ENCODE measurements at places on chromosomes 7 and 10.

DNA sequence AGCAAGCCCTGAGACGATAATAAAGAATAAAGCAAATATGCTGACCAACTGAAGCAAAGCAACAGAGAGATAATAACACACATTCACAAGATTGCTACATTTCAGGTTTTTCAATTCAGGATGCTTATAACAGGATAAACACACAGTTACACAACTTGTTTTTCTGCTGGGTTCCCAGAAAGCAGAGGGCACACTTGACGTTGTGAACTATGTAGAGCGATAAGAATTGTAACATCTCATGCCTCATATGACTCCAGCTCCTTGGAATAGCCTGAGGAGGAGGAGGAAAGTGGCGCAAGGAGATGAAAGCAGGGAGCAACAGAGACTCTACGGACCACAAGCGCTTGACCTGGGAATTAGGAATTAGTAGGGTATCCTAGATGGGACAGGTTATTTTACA is 201.7 kb downstream of the SKAP2 start:
- no peak for DNase-seq

DNA sequence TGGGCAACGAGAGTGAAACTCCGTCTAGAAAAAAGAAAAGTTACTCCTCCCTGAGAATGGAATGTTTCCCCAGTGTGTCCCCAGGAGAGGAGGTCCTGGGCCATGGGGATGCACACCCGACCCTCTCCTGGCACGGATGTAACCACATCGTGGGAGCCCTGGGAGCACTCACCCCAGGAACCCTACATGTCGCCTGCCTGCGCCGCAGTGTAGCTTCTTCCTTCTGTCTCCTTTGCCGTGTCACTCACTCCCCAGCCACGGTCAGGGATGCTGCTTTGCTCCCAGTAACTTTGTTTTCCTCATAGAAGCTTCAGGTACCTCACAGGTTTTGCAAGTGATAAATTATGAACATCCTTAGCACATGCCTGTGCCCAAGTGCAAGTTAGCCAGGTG is 82.0 kb downstream of the EZH2 start:
- no peak for DNase-seq

DNA sequence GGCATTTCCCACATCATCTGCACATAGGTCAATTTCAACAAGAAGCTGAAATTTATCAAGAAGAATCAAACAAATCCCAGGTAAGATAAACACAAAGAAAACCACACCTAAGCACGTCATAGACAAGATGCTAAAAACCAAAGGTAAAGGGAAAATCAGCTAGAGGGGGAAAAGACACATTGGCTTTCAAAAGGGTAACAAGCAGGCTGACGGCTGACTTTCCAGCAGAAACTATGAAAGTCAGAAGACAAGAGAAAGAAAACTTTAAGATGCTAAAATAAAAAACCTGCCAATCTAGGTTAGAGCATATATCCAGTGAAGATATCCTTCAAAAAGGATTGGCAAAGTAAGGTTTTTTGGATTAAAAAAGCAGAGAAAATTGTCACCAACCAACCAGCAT is 59.9 kb upstream of the RHEB start:
- no peak for DNase-seq

GRCh38 chr10:103295374-103296015 is 18.6 kb downstream of the INA start:
- DNase-seq = no peak

DNA sequence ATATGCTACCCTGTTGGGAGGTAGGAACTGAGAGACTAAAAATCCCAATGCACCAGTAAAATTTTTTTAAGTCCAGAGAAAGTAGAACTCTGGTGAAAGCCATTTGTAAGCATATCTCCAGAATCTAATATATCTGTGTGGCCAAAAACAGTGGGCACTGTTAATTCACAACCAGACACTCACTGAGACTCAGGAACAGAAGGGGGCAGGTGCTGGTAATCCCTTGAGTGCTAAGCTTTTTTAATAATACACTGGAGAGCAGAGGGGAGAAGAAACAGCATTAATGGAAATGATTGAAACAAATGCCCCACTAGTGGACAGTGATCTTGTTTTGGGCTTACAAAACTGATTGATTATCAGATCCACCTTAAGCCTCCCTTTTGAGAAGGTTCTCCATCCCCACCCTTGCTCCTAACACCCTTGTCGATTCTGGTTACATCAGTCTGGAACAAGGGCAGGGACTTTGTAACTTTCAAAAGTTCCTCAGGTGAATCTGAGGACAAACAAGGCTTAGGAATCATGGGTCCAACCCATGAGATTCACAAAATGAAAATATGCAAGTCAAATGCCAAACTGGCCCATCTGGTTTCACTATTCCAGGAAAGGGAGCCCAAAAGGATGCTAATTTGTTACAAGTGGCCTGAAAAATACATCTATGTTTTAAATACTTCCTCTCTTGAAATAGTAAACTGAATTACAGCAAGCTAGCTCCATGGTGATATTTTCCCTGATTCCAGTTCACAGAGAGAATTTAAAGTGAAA is 29.7 kb downstream of the PLXNA4 start:
- DNase-seq = no peak

DNA sequence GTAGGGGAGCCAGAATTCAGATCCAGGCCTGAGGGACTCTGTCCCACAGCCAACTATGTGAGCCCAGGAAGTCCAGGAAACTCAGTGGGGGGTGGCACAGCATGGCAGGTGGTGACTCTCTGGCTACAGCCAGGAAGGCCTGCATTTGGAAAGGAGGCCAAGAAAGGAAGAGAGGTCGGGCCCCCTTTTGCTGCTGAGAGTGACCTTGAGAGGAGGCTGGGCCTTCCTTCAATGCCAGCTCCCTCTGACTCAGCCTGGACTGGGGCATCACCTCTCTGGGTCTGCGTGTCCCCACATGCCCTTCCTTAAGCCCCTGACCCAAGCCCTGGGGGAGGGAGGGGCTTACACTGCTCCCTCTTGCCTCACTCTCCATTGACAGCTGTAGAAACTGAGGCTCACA is 6.4 kb upstream of the MYL10 start:
- no peak for DNase-seq

GRCh38 chr10:94443047-94443446 is 40.7 kb downstream of the TBC1D12 start:
- no peak for DNase-seq

DNA sequence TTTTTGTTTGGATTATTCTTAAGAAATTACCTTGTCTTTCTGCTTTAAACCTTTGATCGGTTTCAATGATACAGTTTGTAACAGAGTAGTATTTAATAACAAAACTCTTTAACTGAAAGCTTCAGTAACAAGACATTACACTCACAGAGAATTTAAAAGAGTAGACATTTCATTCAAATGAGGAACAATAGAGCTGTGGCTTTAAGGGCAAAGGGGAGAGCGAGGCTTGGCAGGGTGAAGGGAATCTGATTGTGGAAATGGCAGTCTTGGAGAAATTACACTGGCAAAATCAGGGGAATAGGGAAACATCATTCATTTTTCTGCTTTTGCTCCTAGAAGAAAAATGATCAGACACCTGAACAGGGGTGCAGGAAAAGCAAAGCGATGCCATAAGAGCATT is 5.1 kb upstream of the HIPK2 start:
- no peak for DNase-seq

DNA sequence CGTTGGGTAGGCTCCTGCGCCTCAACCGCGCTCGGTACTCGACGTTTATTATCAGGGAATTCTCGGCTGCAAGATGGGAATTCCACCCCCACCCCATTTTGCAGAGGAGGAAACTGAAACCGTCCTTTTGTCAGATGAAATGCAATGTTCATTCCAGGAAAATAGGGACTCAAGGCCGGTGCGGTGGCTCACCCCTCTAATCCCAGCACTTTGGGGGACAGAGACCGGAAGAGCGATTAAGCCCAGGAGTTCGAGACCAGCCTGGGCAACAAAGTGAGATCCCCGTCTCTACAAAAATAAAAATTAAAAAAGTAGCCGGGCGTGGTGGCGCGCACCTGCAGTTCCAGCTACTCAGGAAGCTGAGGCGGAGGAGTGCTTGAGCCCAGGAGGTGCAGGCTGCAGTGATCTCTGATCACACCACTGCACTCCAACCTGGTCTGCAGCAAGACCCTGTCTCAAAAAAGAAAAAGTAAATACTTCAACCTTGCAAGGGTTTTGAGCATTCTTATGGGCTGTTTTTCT is 720 bp upstream of the RFC2 start:
- DNase-seq = no peak

DNA sequence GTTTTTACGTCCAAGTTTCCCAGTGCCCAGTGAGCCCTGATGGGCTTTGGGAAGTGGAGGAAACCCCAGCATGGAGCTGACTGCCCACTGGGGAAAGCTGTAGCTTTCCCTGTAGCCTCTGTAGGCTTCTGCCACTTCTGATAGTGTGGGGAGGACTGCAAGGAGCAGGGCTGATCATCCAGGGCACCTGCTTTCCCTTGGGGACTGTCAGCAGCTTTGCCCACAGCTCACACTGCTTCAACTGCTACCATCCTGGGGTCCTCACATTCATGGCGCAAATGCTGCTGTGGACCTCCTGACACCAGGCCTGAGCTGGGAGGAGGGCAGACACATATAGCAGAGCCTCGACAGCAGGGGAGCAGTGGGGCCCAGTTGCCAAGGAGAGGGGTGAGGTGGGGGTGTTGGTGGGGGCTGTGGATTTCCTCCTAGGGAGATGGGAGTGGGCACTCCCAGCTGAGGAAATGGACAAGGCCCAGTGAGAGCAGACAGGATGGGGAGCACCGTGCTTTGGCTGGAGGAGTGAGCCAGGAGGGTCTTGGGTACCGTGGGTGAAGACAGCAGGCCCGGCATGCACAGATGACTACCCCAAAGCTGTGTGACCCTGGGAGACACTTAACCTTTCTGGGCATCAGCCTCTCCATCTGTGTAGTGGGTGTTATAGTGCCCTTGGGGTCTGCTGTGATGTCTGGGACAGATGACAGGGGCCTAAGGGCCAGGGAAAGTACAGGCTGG is 16.2 kb downstream of the RAMP3 start:
- no peak for DNase-seq

GRCh38 chr7:3215624-3216585 is 85.1 kb upstream of the SDK1 start:
- no peak for DNase-seq

DNA sequence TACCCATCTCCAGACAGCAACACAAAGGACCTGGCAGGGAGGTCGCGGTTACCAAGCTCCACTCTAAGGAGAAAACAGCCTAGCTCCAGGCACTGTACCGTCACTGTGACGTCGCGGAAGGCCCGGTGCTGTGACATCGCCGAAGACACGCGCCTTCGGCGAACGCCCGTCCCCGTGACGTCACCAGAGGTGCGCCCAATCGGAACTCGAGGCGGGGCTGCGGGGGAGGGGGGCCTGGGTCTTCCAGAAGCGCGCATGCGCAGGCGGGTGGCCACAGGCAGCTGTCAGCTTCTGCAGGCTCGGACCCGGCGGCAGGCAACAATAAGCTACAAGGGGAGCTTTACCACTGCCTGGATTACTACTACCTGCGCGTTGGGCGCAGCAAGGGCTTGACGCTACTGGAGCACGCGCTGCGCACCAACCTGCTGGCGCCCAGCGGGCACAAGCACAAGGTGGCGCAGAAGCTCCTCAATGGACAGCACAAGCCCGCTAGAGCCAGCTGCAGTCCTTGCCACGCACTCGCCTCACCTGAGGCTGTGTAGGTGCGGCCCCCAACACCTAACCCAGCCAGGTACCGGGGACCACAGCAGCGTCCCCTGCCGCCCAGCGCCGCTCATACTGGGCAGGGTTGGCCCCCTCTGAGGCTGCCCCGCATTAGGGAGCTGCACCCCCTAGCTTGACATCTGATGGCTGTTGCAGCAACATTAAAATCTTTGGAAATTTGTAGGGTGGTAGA is 208.4 kb downstream of the TPST1 start:
- DNase-seq = peak; percentile 57

DNA sequence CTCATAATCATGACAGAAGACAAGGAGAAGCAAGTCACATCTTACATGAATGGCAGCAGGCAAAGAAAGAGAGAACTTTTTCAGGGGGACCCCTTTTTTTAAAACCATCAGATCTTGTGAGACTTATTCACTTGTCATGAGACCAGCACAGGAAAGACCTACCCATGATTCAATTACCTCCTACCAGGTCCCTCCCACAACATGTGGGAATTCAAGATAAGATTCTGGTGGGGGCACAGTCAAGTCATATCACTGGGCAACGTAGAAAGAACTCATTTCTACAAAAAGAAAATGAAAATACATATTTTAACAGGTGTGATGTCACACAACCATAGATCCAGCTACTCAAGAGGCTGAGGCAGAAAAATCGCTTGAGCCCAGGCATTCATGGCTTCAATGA is 304.1 kb downstream of the IPMK start:
- DNase-seq = no peak

GRCh38 chr7:121485467-121486243 is 89.5 kb upstream of the FAM3C start:
- DNase-seq = no peak

DNA sequence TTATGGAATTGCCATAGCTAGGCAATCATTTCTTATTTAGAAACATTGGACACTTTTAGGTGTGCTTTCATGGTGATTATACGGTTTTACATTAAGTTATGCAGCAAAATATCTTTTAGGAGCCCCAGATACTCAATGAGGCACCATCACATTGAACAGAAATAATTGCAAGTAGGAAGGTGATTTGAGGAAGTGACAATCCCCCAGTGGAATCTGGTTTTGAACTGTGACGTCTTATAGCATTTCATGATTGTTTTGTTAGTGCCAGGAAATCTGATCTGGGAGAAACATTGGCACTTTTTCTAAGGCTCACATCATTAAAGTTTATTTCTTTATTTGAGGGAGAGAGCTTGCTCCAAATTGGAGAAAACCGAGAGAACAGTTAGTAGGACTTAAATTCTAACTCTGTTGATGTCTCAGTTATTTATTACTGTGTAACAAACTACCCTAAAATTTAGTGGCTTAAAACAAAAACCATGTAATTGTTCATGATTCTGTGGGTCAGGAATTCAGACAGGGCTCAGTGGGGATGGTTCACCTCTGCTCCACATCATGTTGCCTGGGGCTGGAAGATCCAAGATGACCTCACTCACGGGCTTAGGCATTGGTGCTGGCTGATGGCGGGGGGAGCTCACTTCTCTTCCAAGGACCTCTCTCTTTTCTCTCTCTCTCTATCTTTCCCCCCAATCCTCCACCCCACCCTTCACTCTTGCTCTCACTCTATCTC is 78.2 kb upstream of the STEAP1B start:
- no peak for DNase-seq

- DNase-seq = no peak
Observed at GRCh38 chr10:46229144-46229563, 57.6 kb upstream of the ANTXRL start.

GRCh38 chr10:6621536-6621935 is 41.5 kb upstream of the PRKCQ start:
- no peak for DNase-seq

DNA sequence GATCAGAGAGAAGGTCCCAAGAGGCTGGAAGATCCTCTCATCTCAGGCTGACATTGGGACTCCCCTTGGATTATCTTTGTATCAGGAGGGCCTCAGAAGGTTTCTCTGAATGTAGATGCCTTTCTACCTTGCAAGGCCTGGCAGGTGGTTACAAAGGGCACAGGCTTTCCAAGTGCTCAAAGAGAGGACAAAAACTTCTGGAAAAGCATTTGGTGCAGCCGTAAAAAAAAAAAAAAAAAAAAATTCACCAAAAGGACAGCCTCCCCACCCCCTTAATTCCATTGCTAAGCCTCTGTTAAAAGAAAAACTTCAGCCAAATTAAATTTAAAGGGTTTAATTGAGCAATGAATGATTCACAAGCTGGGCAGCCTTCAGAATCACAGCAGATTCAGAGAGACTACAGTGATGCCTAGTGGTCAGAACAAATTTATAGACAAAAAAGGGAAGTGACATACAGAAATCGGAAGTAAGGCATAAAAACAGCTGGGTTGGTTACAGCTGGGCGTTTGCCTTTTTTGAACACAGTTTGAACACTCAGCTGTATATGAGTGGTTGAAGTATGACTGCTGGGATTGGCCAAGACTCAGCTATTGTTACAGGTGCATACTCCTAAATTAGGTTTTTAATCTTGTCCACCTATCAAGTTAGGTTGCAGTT is 42.5 kb upstream of the LRGUK start:
- no peak for DNase-seq

Measured in stimulated activated CD8-positive, alpha-beta memory T cell treated with anti-CD3 and anti-CD28 coated beads, Interleukin-4, amount 100 ng/mL, for 1 hour (primary cell).